Stimulated activated CD4-positive, alpha-beta T cell treated with anti-CD3 and anti-CD28 coated beads, Interleukin-4, amount 100 ng/mL, for 4 hours (primary cell): ENCODE measurements at places on chromosomes 11 and 22.
A peak's percentile ranks its signal among the peaks of the same experiment; 100 is the strongest.

DNA sequence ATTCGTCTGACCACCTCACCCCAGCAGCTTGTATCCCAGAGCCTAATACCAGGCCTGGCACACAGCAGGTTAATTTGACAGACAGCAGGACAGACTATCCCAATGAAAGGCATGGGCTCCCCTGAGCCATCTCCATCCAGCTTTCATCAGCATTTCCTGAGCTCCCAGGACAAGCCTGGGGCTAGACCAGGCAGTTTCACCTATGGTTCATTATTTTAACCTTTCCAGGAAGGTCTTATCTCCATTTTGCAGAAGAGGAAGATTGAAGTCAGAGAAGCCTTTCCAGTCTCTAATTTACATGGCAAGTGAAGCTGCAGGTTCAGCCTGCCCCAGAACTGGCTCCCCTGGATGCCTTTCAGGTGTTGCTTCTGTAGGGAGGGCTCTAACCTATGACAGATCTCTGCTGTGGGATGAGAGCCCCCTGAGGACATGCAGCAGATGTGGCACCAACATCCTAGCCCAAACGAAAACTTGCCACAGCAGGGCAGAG lies 17.0 kb downstream of the ARRB1 start:
- no peak for DNase-seq

DNA sequence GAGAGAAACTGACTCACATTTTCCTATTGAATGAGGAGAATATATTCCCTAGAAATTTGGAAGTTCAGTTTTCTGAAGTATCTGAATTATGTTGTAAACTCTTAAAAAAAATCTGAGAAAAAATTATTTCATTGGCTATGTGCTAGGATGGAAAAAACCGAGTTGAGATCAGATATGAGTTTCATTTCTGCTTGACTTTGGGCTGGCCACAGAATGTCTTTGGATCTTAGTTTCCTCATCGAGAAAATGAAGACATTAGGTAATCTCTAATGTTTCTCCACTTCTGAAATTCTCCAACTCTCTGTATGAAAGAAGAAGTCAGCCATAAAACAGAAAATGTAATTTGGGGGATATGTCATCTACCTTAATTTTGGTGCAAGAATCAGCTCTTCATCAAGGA lies 28.8 kb downstream of the SLN start:
- no peak for DNase-seq

GRCh38 chr11:64206457-64207255 lies at the start of gene FERMT3:
Gene FERMT3, plus strand, starts transcription at chr11:64206721. Its CDS starts 644 bp downstream, at chr11:64207365.
- peak; percentile 78 for DNase-seq

DNA sequence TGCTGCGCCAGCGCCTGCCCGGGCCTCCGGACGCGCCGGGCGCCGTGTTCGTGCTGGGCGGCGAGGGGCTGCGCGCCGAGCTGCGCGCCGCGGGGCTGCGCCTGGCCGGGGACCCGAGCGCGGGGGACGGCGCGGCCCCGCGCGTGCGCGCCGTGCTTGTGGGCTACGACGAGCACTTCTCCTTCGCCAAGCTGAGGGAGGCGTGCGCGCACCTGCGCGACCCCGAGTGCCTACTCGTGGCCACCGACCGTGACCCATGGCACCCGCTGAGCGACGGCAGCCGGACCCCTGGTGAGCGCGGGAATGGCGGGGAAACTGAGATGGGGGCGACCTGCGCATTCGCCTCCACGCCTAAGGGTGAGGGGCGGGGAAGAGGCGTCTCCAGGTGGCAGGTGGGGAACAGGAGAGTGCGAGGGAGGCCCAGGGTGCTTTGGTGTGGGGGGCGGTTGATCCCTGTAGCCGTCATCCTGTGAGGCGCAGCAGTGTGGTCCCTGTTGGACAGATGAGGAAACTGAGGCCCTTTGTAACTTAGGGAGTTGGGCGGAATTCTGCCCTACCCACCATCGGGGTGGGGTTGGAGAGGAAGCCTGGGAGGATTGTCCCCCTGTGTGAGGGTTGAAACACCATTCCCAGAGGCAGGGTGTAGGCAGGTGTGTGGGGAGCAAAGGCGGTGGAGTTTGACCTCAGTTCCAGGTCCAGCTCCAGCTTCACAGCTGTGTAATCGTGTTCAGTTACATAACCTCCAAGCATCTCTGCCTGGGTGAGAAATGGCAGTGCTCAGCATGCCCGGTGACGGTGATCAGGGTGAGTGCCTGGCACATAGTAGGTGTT lies 758 bp downstream of the PDXP start:
- no peak for DNase-seq

DNA sequence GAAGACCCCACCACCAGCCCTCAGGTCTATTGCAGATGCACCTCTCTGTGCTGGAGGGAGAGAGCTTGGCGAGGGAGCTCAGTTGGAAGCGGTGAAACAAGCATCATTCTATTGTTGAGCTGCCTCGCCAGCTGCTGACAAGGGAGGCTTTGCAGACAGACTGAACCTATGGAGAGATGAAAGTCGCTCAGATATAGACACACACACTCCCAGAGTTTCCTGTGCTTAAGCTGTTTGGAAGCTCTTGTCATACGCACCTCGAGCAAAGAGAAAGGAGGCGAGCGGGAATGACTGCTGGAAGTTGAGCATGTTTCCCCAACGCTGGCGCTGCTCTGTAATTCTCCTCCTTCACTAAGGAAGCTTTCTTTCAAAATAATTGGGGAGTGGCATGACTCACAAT lies 126.1 kb downstream of the TRIM29 start:
- no peak for DNase-seq

GRCh38 chr22:31102441-31103081 lies 4.8 kb downstream of the SELENOM start:
- no peak for DNase-seq

DNA sequence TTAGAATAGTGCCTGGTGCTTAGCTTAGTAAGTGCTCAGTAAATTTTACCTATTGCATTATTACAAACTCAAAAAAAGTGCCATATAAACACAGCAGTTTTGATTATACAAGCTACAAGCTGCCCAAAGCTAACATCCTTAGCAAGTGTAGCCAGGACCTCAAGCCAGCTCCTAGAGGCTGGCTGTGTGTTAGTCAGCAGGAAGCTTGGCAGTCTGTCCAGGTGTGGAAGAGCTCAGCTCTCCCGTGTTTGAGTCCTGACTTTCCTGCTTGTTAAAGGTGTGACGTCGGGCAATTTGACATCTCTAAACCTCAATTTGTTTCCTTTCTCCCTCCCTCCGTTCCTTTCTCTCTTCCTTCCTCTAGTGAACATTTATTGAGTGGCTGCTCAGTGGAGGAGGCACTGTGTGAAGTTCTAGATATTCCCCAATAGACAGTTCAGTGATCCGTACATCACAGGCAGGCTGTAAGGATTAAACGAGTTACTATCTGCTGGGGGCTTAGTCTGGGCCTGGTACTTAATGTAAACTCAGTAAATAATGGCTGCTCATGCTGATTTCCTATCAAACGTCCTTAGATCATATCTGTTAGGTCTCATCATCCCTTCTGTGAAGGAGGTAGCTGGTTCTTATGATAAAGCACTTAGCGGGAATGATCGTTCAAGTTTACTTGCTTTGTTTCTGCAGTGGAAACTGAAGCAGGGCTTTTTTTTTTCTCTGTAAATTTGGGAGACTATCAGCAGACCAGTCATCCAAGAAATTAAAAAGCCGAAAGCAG lies 68.7 kb downstream of the PRR5L start:
- no peak for DNase-seq

- no peak for DNase-seq
These were observed 205.4 kb downstream of the FAM76B start for GRCh38 chr11:95584180-95584579.
